ENCODE measurements at places on chromosomes 12 and 14.

DNA sequence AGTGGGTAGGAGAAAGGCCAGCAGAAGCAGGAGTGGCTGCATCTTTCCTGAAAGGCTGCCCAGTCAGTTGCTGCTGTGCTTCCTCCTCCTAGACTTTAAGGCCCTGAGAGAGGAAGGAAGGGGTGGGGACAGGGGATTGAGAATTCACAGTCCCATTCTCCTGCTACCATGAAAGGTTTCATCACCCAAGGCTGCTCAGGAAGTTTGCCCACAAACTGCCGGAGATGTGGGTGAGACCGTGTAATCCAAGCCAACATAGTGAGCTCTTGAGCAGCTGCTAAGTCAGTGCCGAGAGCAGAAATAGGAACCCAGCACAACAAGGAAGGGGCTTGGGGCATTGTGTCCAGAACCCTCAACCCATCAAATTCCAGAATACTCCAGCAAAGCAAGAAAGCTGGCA, at the start of gene CTSG:
Gene CTSG (minus strand): TSS at position 69 of the 400 bp plus-strand sequence. CDS start 27 bp downstream, at position 42.
- no peak for DNase-seq

DNA sequence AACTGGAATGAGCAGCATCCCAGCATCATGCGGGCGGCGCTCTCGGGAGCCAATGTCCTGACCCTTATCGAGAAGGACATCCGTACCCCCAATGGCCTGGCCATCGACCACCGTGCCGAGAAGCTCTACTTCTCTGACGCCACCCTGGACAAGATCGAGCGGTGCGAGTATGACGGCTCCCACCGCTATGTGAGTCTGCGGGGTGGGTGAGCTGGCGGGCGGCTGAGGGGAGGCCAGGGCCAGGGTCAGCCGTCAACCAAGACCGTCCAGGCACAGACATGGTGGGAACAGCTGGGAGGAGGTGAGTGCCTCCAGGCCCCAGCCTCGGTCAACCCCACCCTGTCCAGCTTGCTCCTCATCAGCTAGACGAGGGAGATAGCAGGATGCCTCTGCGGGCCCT, 25.8 kb upstream of the NXPH4 start:
- no peak for DNase-seq

- no peak for DNase-seq
Observed at GRCh38 chr12:11669348-11669747, 19.9 kb downstream of the ETV6 start.

DNA sequence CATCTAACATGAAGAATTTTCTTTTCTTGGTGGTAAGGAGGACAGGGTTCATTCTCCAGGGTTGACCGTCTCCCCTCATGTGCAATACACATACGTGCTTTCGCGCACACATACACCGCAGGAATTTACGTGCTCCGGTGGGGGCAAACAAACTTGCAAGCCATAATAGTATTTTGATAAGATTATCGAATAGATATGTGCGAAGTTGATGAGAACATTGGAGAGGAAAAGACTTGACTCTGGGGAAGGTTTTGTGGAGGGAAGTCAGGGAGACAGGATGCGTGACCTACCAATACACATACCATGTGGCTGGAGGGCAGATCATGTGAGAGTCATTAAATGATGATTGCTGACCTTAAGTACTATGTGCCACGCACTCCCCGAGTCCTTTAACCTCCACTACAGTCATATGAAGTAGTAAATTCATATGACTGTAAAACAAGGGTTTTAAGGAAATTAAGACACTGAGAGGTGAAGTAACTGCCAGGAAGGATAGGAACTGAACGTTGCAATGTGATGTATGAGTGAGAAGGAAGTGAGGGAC, 921 bp downstream of the RAD51B start:
- DNase-seq = no peak

- no peak for DNase-seq
Observed at GRCh38 chr12:98514982-98515286, 456 bp upstream of the TMPO start.

DNA sequence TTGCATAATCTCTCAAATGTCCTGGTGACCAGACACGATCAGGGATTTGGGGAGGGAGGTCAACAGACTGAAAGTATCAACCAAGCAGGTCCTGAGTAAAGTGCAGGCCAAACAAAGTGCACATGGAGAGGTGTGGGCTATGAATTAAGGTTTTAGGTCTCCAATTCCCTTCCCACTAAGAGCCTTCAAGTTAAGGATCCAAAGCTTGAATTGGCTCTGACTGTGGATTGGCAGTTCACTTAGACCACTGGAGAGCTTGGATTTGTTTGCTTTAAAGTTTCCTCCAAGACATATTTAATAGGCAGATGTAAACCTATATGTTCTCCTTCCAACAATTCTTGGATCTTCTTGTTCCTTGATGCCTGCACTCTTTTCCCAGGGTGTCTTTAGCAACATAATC, 129.6 kb upstream of the IGF1 start:
- DNase-seq = no peak

- DNase-seq = no peak
Observed at GRCh38 chr14:37721976-37722659, 126.7 kb downstream of the TTC6 start.

DNA sequence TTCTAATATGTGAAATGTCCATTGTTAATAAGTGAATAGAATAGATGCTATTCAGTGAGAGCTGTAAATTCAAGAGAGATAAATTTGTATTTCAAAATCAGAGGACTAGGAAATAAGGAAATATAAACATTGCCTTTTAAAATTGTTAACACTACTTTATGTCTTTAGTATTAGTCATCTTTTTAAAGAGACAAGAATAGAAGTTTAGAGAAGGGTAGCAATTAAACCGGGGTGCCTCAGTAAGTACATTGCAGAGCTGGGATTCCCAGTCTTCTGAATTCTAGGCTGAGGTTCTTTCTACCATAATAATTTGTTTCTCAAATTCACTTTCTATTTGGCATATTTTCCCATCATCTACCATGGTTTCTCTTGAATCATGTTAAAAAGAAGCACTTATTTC, 498.6 kb downstream of the SLC16A7 start:
- no peak for DNase-seq

DNA sequence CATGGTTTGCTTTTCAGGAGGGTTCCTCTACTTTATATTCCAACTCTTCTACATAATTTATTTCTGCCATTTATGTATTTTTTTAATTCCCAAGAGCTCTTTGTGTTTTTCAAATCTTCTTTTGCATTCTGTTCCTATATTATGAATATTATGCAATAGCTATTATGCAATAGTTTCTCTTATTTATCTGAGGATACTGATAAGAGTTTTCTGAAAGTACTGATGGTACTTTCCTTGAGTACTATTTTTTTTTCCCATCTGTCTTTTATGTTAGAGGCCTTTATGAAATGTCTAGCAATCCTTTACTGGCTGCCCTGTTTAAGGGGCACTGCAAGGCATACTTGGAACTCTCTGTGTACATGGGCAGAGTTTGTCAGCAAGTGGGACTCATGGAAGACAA, 93.4 kb downstream of the SLC41A2 start:
- no peak for DNase-seq

DNA sequence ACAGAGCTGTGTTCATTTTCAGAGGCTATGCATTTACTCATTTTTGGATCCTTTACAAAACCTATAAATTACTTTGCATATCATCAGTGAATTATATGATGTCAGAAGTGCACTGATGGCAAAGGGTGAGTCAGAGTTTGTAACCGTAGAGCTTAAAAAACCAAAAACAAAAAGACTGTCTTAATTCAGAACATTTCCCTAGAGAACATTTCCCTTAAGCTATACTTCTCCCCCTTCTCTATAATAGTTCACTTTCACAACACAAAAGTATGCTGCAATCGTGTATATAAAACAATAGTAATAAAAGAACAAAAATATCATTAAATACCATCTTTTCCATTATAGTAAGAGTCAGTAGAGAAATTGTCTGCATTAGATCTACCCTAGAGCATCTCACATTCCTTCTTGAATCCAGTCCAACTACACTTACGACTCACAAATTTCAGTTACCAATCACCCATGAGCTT, 934.9 kb downstream of the LRFN5 start:
- no peak for DNase-seq

DNA sequence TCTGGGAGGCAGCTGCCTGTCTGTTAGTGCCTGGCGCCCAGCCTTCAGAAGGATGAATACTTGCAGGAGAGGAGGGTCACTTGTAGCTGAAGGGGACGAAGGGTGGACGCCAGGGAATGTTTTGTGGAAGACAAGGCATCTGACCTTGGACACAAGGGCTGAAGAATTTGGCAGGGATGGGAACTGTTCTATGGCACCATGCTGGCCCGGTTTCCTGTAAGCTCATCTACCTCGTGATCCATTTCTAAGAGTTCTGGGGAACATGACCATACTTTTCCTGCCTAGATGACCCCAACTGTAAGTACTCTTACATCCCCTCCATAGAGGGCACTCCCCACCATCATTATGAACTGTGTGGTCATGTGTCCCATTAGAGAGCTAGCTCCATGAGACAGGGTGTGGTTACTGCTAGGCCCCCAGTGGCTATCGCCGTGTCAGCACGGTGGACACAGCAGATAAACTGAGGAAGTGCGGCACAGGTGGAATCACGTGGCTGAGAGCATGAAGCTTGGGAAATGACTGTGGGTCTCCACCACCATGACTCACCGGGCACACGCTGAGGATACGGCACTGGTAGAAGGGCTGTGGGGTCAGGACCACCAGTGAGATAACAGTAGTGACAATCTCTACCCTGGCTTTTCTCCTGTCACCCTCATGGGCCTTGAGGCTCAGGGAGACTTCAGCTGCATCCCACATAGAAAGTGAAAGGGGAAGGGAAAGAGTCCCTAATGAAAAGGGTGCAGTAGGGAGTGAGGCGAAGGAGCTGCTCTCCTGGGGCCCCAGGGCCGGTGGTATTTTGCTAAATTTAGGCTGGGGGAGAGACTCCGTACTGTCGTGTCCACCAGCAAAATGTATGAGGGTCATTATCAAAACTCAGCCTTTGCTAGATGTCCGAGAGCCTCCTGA, 252.6 kb downstream of the FOXN3 start:
- DNase-seq = peak; percentile 34

GRCh38 chr14:63212209-63212608, 8.0 kb downstream of the RHOJ start:
- no peak for DNase-seq

DNA sequence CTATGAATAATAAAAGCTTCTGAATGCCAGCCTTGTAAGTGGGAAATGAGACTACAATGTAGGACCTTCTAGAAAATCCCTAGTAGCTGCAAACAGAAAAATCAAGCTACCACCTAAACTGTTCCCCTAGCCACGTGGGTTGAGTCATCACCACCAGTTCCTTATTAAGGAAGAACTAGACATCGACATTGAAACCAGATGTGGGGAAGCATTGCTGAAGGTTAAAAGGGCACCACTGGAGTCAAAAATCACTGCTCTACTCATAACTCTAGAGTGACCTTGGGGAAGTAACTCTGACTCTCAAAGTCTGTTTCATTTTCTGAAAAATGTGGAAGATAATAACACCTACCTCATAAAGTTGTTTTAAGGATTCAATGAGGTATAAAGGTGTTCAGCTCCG, 9.4 kb upstream of the CNIH1 start:
- peak; percentile 51 for DNase-seq

- no peak for DNase-seq
Observed at GRCh38 chr12:125245581-125246557, 180.6 kb downstream of the AACS start.

- no peak for DNase-seq
Observed at GRCh38 chr12:1226951-1227350, 235.9 kb downstream of the ERC1 start.

- no peak for DNase-seq
Observed at GRCh38 chr12:99282086-99282485, 365.5 kb upstream of the GARIN6 start.

DNA sequence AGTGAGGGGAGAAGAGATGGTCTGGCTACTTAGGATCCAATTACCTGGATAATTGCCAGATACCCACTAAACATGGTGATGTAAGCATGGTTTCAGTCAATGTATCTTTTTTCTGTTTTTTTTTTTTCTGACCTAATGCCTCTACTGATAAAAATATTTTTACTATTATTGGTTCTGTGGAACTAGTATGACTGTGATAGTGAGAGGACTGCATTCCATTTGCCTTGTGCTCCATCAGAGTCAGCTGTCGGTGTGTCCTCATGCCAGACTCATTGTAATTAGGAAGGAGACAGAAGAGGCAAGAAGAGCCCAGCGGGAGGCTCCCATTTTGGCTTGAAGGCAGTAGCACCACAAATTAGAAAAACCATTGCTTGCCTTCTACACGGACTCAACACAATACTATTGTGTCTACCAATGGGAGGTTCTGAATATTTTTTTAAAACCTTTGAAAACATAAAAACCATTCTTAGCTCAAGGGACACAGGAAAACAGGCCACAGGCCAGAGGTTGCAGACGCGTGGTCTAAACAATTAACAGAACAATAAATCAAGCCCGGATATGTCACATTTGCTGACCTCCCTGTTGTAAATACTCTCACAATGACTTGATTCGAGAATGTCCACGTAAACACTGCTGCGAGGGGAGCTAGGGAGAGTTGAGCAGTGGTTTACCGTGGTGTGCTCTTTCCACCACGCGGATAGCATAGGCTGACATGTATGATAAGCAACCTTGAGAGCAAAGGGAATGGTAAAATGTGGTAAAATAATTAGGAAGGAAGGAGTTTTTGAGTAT, 13.5 kb upstream of the DCP1B start:
- DNase-seq = no peak

GRCh38 chr12:27781680-27782079, 1.6 kb upstream of the MANSC4 start:
- no peak for DNase-seq

GRCh38 chr12:95591731-95592130, 40.5 kb upstream of the USP44 start:
- DNase-seq = no peak

GRCh38 chr12:2858944-2859421, 2.1 kb upstream of the TEX52 start:
- DNase-seq = no peak

DNA sequence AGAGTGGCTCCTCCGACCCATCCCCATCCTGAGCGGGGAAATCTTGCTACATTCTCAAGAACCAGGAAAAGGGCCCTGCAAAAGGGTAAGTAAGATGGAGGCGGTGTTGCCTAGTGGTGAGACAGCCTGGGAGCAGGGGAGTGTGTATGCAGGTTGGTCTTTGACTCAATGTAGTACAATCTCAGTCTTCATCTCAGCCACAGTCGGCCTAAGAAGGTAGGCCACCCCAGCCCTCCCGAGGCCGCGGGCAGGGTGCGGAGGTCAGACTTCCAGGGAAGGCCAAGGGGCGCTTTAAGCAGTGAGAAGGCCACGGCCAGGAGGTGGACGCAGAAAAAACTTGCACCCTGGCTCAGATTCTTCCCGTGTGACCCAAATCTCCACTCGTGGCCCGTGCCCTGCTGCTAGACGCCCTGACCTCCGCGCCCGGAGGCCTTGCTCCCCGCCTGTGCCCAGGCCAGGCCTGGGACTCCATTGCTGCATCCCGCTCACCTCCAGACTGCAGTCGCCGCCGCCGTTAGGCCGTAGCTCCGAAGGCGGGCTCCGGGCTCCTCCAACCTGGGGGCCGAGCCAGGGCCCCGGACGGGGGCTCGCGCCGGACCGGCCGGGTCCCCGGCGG, 435 bp downstream of the FOXM1 start:
- peak; percentile 46 for DNase-seq

GRCh38 chr14:23568600-23569331, 1.2 kb upstream of the AP1G2 start:
- DNase-seq = no peak

GRCh38 chr14:89308232-89308959, 108.6 kb downstream of the FOXN3 start:
- DNase-seq = peak; percentile 49

- DNase-seq = no peak
Observed at GRCh38 chr12:55814257-55814656, 3.3 kb downstream of the SARNP start.

- DNase-seq = no peak
Observed at GRCh38 chr14:21729703-21730233, 56.1 kb upstream of the OR4E1 start.

GRCh38 chr14:99604766-99605298, 825 bp upstream of the CCDC85C start:
- DNase-seq = peak; percentile 58

GRCh38 chr14:59060841-59061240, 127.6 kb upstream of the DAAM1 start:
- peak; percentile 20 for DNase-seq

All from GM20000 (cell line).